ENCODE measurements at places on chromosomes 5 and 9. TPM values are rescaled to one million over a fixed set of nuclear protein-coding genes. Genes with fewer than 3 reads are reported as not detected.

DNA sequence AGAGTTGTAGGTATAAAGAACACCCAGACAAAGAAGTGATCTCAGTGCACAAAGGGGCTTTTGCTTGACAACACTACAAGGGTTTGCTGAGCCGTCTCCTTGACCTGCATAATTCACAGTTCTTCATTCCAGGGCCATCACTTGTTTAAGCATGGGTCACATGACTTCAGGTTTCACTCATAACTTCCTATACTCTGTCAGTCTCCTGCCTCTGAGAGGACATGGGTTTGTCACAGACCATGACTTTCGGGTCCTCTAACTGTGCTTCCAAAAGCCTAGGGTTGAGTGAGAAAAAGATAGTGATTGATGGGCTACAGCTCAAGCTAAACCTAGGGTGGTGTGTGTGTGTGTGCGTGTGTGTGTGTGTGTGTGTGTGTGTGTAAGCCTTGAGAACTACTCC lies 166.4 kb downstream of the CDH6 start:
- DNase-seq = no peak

GRCh38 chr5:124849774-124850173 lies 103.3 kb upstream of the ZNF608 start:
- no peak for DNase-seq

- peak; percentile 82 for DNase-seq
Measured at GRCh38 chr5:150428106-150428876, 15.6 kb upstream of the CD74 start.

DNA sequence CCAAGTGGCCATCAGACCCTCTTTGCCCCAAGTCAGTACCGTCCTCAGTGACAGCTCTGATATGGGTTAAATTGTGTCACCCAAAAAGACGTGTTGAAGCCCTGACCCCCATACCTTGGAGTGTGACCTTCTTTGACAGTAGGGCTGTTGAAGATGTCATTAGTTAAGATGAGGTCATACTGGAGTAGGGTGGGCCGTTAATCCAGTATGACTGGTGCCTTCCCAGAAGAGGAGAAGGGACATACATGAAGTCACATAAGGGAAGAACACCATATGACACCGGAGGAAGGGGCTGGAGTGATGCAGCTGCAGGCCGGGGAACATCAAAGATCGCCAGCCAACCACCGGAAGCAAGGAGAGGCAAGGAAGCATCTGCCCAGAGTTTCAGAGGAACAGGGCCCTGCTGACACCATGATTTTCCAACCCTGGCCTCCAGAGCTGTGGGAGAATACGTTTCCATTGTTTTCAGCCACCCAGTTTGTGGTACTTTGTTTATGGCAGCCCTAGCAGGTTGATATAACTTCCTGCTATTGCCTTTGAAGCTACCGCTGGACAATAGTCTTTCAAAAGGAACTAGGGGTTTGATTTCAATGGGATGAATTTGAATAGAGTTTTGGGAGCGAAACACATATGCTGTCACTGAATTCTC lies 36.4 kb upstream of the CPEB4 start:
- no peak for DNase-seq

- DNase-seq = no peak
Measured at GRCh38 chr5:9524941-9525340, 20.9 kb downstream of the SEMA5A start.

DNA sequence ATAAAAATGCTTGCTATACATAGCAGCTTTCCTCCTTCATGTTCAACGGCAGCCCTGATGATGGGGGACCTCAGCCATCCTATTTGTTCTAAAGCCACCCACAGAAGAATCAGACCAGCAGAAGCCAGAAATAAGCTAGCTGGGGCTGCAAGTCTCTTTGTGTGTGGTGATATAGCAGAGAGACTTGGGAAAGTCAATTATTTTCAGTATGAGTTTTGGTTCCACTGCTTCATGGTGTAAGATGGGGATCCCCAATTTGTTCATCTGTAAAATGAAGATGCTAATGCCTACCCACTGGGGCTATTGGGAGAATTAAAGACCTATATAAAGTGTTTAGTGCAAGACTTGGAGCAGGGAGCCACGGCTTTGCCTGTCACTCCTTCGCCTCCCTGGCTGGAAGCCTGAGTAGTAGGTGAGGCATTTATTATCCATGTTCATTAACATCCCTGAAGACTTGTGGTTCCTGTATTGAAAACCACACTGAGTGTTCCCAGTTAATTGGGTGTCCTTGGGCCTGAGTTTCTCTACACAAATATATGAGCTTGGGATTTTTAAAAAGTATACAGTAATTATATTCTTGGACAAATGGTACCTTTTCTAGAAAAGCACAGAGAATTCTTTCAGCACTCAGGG lies 210.1 kb upstream of the SLC24A2 start:
- DNase-seq = no peak

SVEP1 gene
- total RNA-seq = 18.6 TPM

INSL4 gene
- total RNA-seq = not detected

CCL28 gene
- total RNA-seq = 1.6 TPM

ZCCHC9 gene
- total RNA-seq = 16.0 TPM

ABL1 gene
- total RNA-seq = 55.4 TPM

SOX30 gene
- total RNA-seq = 0.44 TPM

PCDHGA8 gene
- total RNA-seq = 3.7 TPM
